ENCODE measurements at places on chromosomes 3 and 15. TPM values are rescaled to one million over a fixed set of nuclear protein-coding genes. Genes with fewer than 3 reads are reported as not detected.

TTC23 gene
- 4.1 TPM for total RNA-seq

OCA2 gene
- total RNA-seq: not detected

EIF4E3 gene
- total RNA-seq: 37.6 TPM

CPEB1 gene
- total RNA-seq: 0.21 TPM

TM2D3 gene
- 41.7 TPM for total RNA-seq

HDGFL3 gene
- total RNA-seq: 7.1 TPM

NUP210 gene
- 140 TPM for total RNA-seq

PDCD7 gene
- 33.0 TPM for total RNA-seq

ZBTB47 gene
- 1.0 TPM for total RNA-seq

HTR3E gene
- not detected for total RNA-seq

GOLGA8K gene
- total RNA-seq: not detected

ISLR gene
- total RNA-seq: not detected

RPUSD3 gene
- 79.0 TPM for total RNA-seq

FBXW12 gene
- total RNA-seq: not detected

STX19 gene
- not detected for total RNA-seq

- peak; percentile 31 for DNase-seq
Observed at GRCh38 chr3:129934234-129935123, 40.0 kb upstream of the TRH start.

DNA sequence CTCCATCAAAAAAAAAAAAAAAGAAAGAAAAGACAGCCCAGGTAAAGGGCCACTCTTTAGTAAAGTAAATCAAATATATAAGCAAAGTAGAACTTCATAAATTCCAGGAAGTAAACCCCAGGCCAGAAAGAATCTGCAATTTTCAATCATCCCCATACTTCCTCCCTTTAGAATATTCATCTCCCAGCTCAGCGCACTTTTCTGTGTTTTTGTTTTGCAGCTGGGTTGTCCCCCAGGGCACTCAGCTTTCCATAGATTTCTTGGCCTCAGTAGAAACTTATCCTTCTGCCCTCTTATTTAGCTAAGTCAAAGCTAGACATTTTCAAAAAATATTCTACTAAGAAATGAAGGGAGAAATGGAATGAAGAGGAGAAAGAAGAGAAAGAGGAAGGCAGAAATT is 24.0 kb upstream of the SPRED1 start:
- no peak for DNase-seq

GRCh38 chr15:67224889-67225288 is 29.6 kb downstream of the AAGAB start:
- no peak for DNase-seq

GRCh38 chr3:52174896-52175295 is 20.7 kb upstream of the POC1A start:
- DNase-seq: peak; percentile 45

GRCh38 chr3:57696801-57697321 is 4.0 kb upstream of the DENND6A start:
- DNase-seq: no peak

- no peak for DNase-seq
Observed at GRCh38 chr15:95620934-95621579, 709.4 kb upstream of the NR2F2 start.

- peak; percentile 84 for DNase-seq
Observed at GRCh38 chr3:10017636-10018292, 8.5 kb upstream of the FANCD2 start.

GRCh38 chr3:140093742-140094141 is 158.8 kb downstream of the CLSTN2 start:
- no peak for DNase-seq

GRCh38 chr3:2603692-2604289 is 505.1 kb downstream of the CNTN4 start:
- no peak for DNase-seq

GRCh38 chr3:141305436-141305835 is 62.9 kb upstream of the ZBTB38 start:
- DNase-seq: peak; percentile 40

GRCh38 chr15:64455961-64456371 is 4.4 kb upstream of the ZNF609 start:
- DNase-seq: no peak

- no peak for DNase-seq
Observed at GRCh38 chr3:46671541-46672348, 21.7 kb downstream of the ALS2CL start.

- DNase-seq: no peak
Observed at GRCh38 chr3:138401834-138402233, 32.6 kb upstream of the ESYT3 start.

DNA sequence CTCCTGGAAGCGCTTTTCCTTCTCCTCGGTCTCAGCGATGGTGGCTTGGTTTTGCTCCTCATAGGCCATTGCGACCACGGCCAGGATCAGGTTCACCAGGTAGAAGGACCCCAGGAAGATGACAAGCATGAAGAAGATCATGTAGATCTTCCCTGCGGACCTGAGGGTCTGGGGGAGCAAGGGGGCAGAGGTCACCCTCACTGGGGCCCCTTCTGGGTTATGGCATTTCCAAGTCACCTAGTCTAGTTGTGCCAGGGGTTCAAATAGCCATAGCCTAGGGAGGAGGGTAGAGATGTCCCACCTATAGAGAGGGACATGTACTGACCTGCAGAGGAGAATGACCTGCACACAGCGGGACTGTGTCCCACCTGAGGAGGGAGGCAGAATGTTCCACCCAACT is 43.5 kb downstream of the SCN5A start:
- no peak for DNase-seq

DNA sequence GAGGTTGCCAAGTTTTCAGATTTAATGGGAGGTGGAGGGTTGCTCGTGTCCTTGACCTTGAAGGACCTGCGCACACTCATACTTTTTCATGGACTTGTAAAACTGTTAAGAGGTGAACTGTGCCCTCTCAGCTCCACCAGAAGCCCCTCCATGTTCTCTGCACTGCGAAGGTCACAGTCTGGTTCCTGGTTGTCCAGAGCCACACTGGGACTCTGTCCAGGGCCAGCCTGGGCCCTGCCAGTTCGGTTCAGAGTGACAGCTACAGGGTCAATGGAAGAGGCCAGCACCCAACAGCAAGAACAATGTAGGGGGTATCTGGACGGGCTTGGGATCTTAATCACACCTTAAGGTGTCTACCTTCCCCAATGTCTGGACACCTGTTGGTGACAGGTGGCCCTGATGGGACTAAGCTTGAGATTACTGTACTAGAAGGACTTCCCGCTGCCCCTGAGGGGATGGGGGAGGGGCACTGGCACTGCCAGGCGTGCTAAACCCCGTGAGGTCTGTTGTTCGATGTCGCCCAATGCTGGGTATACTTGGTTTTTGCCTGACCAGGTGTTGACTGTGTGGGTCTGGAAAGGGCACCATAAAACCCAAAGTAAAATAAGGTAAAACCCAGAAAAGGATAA is 34.7 kb downstream of the GRK7 start:
- DNase-seq: peak; percentile 10

GRCh38 chr3:19540464-19540863 is 392.2 kb downstream of the KCNH8 start:
- DNase-seq: no peak

GRCh38 chr15:88118035-88118434 is 138.5 kb downstream of the NTRK3 start:
- no peak for DNase-seq

GRCh38 chr3:55923207-55923606 is 436.1 kb upstream of the WNT5A start:
- DNase-seq: no peak

DNA sequence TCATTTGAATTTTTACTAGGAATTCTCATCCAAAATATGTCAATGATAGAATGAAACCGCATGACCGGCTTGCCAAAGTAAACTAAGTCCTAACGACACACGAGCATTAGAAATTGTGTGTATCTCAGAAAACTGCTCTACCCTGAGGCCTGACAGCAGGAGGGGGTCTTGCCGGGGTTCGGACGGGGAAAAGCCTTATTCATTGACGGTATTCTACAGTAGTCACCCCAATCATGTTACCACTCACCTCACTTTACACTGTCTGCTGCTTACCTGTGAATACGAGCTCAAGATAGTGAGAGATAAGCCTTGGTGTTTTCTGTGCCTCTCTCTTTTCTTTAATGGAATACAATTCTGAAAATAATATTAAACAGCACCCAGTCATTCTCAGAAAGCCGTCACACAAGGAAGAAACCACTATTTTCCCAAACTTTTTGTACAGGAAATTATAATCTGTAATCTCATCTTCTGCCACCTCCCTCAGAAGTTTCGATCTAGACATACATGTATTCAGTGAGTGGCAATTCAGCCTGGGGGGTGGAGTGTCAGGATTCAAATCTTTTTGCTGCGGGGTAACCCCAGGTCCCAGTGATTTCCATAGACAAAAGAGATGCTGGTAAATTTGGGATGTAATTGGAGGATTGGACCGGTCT is 492 bp upstream of the FAM43A start:
- no peak for DNase-seq

DNA sequence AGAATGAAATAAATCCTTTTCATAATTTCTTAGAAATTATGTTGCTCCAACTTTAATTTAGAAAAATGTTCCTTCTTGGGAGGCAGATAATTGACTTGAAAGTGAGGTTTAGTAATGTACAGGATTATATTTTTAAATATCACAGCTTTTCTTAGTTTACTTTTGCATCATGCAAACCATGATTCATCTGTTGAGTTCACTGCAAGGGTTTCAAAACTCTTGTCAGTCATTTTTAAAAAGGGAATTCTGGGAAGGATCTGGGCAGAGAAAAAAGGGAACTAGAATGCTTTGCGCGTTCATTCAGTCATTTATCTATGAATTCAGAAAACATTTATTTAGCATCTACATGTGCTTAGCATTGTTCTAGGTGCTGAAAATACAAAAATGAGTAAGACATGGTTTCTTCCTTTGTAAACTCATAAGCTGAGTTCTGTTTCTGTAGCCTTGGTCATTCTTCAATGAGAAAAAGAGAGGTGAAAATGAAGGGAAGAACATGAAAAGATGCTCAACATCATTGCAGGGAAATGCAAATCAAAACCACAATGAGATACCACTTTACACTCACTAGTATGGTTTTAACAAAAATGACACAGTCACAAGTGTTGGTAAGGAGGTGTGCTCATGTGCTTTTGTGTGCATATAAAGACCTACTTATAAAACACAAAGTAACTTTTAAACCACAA is 209.1 kb downstream of the NR1D2 start:
- DNase-seq: no peak

DNA sequence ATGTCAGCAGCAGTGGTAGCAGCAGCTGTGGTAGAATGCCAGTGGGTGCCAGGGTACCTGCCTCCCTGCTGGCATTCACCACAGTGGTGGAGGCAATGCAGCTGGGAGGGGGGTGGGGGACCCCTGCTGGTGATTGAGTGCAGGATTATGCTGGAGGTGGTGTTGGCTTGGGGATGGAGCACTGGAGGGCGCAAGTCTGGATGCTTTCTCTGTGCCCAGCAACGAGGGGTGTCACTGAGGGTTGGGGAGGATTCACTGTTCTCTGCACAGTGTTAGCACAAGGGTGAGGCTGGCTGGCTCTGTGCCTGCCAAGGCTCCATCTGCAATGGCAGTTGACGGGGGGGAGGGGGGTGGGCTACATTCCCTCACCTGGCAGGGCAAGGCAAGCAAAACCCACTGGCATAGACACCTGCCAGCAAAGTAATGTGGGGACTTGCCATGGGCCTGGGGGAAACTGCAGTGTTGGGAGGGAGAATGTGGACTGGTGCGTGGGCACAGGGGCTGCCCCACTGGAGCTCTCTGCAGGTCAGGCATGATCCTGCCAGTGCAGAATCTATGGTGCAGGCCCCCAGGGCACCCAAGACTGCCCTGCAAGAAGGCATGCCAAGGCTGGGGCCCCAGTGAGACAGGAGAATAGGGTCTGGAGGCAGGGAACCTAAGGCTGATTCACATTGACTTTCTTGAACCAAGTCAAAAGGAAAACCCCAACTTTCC is 64.3 kb downstream of the MINDY4B start:
- no peak for DNase-seq

DNA sequence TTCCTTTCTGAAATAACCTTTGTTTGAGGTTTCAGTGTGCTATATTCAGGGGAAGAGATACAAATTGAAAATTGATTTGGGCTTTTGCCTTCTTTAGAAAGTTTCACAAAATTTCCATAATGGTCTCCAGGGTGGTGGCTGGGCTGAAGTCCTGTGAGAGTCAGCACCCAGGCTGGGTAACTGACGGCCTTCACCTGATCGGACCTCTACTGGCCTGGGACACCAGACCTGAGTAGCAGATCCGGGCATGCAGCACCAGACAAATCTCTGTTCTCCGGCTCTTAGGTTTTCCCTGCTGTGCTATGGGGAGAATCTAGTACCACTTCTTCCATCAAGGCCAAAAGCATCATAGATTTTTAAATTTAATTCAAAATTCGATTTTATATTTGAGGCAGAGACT is 133.0 kb upstream of the LMCD1 start:
- DNase-seq: no peak

DNA sequence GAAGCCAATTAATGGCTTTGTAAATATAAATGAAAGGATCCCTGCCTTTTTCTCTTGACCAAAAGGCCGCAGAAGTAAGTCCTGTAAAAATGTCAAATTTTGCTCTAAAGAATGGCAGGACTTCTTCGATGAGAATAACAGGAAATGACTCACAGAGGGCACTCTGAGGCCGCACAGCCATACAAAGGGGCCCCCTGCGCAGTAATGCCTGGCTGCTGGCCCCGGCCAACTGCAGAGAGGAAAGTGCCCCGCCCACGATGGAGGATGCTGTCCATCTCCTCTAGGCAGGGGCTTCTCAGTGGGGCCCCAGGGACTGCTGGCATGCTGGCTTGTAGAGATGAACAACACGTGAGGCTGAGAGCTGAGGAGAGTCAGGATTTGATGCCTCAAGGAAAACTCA is 18.1 kb upstream of the SCN10A start:
- DNase-seq: peak; percentile 69

DNA sequence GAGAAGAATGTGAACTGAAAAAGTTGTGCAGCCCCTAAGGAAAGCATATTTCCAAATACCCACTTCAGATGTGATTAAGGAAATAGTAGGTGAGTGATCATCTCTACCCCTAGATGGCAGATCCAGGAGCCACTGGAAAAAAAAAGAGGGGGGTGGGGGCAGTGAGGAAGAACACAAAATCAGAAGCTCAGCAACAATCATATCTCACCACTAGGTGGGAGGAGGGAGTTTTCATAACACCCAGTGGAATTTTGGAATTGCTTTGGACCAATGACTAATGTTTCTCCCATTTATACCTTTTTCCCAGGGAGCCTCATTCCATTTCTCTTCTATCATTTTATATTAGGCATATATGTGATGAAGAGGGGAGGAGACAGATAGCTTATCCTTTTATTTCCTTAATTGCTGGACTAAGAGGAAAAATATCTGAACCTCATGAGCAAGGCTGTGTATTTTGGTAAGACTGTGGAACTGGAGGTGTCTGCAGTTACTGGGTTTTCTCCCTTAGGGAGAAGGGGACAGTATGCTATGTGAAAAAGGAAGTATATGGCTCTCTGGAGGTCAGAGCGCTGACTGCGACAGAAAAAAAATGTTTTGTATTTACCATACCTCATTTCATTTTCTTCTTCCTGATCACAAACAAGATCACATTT is 363.4 kb downstream of the GAP43 start:
- no peak for DNase-seq

Measured in activated CD4-positive, alpha-beta memory T cell treated with anti-CD3 and anti-CD28 coated beads for 36 hours (primary cell).